Renal pelvis (tissue), 12 donors: ENCODE measurements at places on chromosomes 5 and 9.
A peak's percentile ranks its signal among the peaks of the same experiment; 100 is the strongest.

GRCh38 chr5:17287501-17288155, 70.2 kb downstream of the BASP1 start:
- DNase-seq, result no peak

DNA sequence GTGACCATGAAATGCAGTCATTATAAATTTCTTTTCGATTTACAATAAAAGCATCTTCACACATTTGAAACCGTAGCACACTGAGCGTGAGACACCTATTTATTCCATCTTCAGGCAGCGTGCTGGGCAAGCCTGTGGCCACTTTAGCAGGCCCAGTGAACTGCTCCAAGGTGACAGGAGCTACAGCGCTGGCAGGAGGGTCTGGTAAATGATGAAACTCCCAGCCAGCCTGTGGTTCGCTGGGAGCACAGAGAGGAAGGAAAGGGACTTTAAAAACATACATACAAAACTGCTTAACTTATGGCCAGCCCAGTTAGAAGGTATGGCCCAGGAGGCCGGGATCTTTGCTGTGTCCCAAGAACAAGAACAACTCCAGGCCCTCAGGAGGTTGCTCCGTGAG, 5.1 kb downstream of the RAPGEF1 start:
- no peak for DNase-seq

- DNase-seq, result no peak
Observed at GRCh38 chr9:27471366-27471765, 52.7 kb upstream of the IFNK start.

GRCh38 chr5:169703813-169704212, 66.7 kb downstream of the DOCK2 start:
- DNase-seq, result no peak

DNA sequence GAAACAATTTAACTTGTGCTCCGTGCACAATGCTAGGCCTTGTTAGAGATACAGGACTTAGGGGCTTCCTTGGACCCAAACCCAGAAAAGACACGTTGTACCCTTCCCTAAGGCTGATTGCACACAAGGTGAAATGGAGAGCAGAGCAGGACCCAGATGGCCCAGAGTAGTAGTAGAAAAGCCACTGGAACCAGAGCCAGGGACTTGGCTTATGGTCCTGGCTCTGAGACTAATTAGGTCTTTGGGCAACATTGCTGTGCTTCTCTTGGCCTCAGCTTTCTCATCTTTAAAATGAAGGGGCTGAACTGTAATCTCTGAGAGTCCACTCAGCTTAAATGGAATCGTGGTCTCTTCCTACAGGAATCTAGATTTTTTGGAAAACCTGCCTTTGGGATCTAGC, 42.3 kb downstream of the EBF1 start:
- DNase-seq, result no peak

- no peak for DNase-seq
Observed at GRCh38 chr5:4977416-4978110, 162.6 kb upstream of the ADAMTS16 start.

GRCh38 chr5:96243862-96244261, 189.2 kb downstream of the PCSK1 start:
- no peak for DNase-seq

GRCh38 chr5:61744690-61745619, 412.9 kb downstream of the ZSWIM6 start:
- DNase-seq, result peak; percentile 21

DNA sequence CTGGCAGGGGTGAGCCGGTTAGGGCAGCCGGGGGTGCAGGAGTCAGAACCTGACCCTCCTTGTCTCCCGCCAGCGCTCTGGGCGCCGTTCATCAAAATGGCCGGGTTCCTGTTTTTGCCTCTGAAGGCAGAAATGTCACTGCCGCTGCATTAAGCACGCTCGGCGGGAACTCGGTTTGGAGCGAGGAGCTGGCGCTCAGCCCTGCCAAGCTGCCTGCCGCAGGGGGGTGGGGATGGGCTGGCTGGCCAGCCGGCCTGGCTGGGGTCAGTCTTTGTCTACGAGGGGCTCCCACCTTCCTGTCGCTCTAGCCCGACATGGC, 63.7 kb downstream of the CXXC5 start:
- DNase-seq, result no peak
